ENCODE measurements at places on chromosomes 4 and X.
A peak's percentile ranks its signal among the peaks of the same experiment; 100 is the strongest.

DNA sequence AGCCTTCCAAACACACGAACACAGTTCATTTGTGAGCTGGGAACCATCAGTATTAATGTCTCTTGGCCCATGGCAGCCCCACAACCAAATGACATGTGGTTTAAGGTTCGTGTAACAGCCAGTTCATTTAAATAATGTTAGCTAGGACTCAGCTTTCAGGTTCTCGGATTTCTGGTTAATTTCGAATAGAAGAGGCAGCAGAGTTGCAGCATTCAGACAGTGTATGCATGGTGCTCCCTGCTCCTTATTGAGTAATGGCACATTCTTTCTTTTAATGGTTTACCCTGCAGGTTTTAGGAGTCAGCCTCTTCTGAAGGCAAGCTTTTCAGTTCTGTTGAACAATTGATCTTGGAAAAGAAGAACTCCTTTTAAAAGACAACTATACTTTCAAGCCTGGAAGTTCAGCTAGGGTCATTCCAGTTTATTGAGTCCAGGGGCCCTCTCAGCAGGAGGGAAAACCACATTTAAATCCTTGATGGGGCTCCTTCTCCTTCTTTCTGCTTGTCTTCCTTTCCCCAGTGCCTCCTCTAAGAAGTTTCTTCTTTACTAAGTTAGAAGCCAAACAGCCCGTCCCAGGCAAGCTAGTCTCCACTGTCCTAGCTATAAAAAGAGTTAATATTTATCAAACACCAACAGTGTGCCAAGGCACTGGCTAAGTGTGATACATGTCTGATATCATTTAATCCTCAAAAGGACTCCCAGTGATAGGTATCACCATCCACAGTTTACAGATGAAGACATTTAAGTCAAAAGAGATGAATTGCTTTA is 5.0 kb upstream of the RNF175 start:
- DNase-seq: no peak

GRCh38 chr4:185793716-185794115 is 18.3 kb downstream of the SORBS2 start:
- no peak for DNase-seq

GRCh38 chr4:145931403-145931802 is 7.2 kb downstream of the ZNF827 start:
- DNase-seq: no peak

DNA sequence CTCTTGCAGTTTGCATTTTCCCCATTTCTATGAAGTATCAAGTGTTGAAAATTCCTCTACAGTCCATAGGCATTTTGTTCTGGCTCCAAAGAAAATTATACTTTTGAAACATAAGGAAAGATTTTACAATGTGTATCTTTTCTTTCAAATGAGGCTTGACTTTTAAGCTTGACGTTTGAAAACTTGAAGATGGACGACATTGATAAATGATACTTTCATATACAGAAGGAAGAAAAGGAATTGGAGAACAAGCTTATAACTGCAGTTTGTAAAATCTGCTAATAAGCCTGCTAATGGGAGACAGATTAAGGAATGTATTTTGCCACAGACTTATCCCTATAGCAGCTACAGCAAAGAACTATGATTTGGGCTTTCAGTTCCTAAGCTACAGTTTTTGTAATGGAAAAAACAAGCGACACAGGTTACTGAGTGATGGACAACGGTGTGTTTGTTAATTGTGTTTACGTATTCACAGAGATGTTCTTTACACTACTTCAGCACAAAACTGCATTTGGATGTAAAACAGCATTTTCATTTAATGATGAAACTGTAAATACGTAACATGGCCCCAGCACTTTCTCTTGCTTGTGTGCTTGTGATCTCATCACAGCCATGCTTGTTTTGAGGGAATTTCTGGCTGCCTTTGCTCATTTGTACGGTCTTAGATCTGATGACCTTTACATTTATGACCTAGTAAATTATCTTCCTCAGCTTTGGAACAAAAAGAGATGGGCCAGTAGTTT is 83.2 kb upstream of the FAT1 start:
- no peak for DNase-seq

DNA sequence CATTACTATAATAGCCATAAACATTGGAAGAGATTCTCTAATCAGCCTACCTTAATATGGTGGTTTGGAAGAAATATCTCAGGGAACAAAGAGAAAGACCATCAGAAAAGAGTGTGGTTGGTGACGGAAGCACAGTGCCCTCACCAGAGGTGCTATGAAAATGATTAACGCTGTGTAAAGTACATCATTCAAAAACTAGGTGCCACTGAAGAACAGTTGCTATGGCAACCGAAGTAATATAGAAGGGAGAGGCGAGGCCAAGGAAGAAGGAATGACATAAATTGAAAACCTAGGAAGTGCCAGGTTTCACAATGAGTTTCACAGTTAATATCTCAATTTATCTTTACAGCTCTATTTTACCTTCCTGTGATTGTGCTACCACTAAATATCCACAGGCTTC is 57.0 kb upstream of the ARSJ start:
- DNase-seq: no peak

DNA sequence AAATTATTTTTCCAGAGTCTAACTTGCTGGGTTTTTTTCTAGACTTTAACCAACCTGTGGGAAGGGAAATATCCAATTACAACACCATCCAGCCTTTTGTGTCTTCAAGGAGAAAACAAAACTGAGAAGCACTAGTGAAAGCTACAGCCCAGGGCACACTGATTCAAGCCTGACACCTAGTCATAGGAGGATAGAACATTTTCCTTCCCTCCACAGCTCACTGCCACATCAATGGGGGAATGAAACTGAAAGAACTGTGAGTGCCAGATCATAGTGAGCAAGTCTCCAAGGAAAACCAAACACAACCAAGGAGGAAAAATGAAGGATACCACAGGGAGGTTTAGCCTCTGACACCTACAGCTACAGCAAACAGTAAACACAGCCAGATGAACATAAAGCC is 43.3 kb upstream of the MAGEA8 start:
- no peak for DNase-seq

DNA sequence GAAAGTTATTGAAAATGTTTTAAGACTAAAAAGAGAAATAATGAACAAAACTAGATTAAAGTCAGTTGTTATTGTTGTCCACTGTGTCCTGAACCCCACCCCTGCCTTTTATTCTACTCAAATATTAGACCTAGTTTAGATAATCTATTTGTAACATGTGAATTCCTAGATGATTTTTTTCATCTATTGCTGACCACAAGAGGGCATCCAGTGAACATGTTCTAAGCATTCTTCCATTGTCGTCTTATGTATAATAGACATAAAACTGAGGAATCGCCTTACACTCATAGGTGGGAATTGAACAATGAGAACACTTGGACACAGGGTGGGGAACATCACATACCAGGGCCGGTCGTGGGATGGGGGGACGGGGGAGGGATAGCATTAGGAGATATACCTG is 36.4 kb upstream of the HPRT1 start:
- DNase-seq: no peak

GRCh38 chr4:123849495-123849894 is 452.9 kb downstream of the SPRY1 start:
- DNase-seq: no peak

GRCh38 chrX:56963377-56963776 is 32.0 kb downstream of the SPIN3 start:
- DNase-seq: peak; percentile 37

Data from CD4-positive, alpha-beta T cell treated with Interleukin-4 for 1 hour (primary cell).